Breast epithelium (tissue), 4 donors: ENCODE measurements at places on chromosomes 4 and X. TPM values are rescaled to one million over a fixed set of nuclear protein-coding genes. Genes with fewer than 3 reads are reported as not detected.

The TIMP1 gene
- total RNA-seq, result 180 TPM

The PCDH19 gene
- total RNA-seq, result 2.6 TPM

The ARAP2 gene
- total RNA-seq, result 23.2 TPM

The TMEM144 gene
- total RNA-seq, result 14.7 TPM

DNA sequence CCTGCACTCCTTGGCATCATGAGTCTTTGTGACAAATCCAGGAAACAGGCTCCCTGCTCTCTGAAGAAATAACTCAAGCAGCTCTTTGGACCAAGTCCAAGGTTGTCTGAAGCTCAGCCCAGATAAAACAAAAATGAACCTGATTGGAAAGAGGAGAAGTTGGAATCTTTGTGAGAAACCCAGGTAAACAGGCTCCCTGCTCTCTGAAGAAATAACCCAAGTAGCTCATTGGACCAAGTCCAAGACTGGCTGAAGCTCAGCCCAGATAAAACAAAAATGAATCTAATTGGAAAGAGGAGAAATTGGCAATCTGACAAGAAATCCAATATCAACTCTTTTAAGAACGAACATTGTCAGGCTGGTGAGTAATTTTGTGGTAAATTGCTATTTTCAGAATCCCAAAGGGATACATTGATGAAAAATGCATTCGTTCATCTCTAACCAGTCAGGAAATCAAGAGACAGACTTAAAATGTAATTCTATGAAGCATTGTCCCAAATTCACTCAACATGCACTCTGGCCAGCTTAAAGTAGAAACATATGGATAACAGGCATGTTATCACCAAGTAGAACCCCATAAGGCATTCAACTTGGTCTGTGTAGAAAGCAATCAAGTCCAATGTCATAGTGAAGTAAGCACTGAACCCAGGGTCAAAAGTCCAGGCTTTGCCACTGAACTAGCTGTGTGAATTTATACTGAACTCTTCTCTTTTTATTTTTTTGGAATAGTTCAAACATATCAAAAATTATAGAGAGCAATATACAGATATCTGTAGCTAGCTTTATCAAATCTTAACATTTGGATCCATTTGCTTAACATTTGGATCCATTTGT, 16.8 kb upstream of the NFXL1 start:
- no peak for DNase-seq

DNA sequence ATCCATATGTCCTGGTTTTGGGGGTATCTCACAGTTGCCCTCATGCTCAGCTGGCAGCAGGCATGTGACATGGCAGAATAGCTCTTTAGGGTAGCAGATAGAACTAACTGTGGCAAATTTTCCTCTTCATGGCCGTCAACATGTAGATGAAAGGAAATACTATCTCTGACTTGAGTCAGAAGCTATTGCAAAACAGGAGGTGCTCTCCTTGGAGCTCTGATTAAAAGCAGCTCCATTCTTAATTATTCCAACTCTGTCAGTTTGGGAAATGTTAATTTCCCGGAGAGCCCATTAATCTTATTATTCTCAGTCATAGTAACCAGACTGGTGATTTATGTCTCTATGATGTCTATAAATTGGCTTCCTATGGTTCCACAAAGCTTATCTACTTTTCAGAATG, 18.2 kb downstream of the IL13RA1 start:
- no peak for DNase-seq

DNA sequence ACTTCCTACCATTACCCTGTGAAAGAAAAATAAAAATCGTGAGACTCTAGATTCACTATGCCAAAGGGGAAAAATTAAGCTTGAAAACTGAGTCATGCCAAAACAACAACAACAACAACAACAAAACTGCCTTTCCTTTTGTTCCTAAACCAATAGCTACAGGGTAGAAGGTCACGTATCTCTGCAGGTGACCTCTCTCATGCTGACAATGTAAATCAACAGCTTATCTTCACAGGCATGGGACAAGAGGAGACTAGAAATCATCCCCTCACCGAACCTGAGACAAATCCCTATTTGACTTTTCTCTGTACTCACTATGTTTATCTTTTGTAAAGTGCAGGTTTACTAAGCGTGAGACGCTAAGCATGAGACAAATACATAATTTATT, 20.5 kb upstream of the AADAT start:
- no peak for DNase-seq

GRCh38 chrX:108573136-108573535, 133.5 kb downstream of the COL4A5 start:
- DNase-seq, result no peak

DNA sequence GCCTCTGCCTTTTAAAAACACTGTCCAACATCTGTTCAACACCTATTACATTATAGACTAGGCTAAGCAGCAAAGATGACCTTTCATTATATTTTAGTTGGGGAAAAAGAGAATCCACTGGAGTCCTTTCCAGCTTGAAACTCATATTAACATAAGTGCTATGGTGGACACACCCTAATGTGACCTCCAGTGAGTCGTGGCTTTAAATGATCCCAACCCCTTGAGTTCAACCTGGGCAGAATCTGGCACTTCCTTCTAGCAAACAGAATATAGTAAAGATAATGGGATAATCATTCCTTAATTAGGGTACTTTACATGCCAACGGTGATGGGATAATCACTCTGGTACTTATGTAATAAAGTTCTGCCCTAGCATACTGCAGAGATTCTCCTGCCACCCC, 162.6 kb downstream of the MAB21L2 start:
- DNase-seq, result no peak

- no peak for DNase-seq
These were observed 552 bp downstream of the IKBKG start for GRCh38 chrX:154548028-154548316.

- peak; percentile 36 for DNase-seq
These were observed 13.3 kb downstream of the MGARP start for GRCh38 chr4:139266583-139267257.

DNA sequence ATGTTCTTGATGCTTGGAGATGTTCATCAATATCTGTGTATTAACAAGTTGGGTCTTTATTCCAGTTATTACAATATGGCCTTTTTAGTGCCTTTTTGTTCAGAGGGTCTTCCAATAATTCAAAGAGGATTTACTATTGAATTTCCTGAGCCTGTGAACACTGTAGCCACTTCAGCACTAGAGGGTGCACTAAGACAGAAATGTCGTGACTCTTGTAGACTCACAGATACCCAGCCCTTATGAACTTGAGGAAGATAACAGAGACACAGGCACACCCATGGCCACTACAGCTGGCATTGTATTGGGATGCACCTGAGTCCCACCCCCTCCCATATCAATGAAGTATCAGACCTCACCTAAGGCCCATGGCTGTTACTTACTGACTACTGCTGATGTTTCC, 54.4 kb upstream of the ACTRT1 start:
- no peak for DNase-seq
